AML-193 (cell line): ENCODE measurements at places on chromosomes 6 and 20.

- DNase-seq: no peak
Observed at GRCh38 chr6:40499215-40499614, 87.9 kb downstream of the LRFN2 start.

DNA sequence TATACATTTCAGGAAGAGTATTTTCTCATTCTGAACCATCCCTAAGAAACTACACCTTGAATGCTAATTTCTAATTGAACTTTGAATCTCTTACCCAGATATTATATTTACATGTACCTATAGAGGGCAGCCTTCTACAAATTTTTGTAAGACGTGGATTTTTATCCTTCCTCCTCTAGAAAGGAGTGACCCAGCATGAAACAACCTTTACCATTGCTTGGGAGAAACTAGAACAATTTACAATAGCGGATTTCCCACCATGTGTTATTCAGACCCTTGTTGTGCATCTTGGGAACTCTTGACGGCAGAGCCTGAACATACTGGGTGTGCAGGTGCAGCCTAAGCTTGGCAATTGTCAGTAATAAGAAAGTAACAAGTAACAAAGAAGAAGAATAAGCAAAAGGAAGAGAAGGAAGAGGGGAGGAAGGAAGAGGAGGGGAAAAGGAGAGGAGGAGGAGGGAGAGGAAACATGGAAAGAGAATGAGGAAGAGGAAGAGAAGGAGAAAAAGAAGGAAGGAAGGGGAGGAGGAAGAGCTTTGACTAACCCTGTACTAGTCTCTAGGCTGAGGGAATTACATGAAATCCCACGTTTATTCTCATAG is 10.8 kb upstream of the TAAR1 start:
- DNase-seq: peak; percentile 75

- no peak for DNase-seq
Observed at GRCh38 chr6:4564801-4565271, 211.4 kb upstream of the CDYL start.

- DNase-seq: no peak
Observed at GRCh38 chr20:63099456-63100173, 92.9 kb upstream of the BHLHE23 start.

GRCh38 chr20:53371216-53371615 is 222.4 kb downstream of the ZNF217 start:
- no peak for DNase-seq

GRCh38 chr6:139846538-139847456 is 472.3 kb upstream of the CITED2 start:
- DNase-seq: peak; percentile 77
